Activated naive CD8-positive, alpha-beta T cell treated with anti-CD3 and anti-CD28 coated beads for 36 hours (primary cell): ENCODE measurements at places on chromosomes 5 and 9. TPM values are rescaled to one million over a fixed set of nuclear protein-coding genes. Genes with fewer than 3 reads are reported as not detected.
A peak's percentile ranks its signal among the peaks of the same experiment; 100 is the strongest.

DNA sequence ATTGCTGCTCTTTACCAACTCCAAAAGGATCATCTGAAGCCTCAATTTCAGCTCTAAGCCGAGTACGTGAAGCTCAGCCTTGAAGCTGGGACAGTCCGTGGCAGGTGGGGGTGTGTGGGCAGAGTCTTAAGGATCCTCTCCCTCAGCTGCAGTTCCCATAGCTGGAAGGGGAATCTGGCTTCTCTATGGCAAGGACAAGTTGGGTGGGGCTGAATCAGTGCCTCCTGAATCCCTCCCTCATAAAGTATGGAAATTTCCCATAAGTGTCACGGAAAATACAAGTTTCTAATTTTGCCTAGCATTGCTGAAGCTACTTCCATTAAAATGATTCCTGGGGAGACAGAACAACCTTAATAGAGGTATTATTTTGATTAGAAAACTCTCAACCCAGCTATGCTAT is 47.9 kb upstream of the SMIM32 start:
- DNase-seq = no peak

GRCh38 chr5:163963881-163964280 is 458.5 kb downstream of the MAT2B start:
- no peak for DNase-seq

DNA sequence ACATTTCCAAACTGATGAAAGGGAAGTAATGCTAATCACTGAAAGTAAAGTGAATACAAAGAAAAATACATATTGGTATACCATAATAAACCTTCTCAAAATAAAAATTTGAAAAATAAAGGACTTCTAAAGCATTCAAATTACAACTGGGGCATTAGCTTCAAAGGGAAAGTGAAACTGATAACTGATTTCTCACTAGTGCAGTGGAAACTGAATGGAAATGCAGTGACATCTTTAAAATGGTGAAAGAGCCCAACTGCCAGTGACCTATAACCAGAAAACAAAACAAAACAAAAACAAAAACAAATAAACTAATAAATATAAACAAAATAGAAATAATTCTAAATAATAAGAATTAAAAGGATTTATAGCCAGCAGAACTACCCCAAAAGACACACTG is 297.5 kb upstream of the GRIN3A start:
- DNase-seq = no peak

DNA sequence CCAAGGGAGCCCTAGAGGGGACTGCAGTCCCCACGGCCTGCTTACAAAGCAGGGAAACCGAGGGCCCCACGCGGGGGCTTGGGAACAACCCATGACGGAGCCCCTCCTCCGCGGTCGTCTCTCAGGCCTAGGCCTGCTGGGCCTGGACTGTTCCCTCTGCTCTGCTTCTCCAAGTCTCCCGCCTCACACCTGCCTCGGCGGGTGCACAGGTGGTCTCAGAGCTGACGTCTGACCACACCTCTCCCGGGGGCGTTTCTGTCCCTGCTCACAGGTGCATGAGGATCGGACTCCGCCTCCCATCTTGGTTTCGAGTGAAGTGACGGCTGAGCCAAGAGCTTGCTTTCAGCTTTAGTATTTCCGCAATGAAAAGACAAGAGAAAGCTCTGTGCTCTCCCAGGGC is 72.1 kb downstream of the MRPL36 start:
- DNase-seq = no peak

DNA sequence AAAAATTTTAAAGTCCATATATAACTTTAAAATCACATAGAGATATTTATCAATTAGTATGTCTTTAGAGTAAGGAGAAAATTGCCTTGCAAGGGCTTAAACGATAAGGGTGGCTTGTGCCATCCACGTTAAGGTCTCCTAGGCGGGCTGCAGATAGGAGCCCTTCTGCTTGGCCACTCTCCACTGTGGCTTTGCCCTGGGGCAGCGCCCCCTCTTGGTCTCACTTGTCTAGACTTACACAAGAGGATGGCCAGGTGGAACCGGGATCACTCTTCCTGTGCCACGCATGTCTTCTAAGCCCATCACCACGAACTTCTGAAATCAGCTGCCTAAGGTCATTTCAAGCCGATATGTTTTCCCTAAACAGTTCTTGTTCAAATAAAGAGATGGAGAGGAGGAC is 2.9 kb downstream of the FPGS start:
- DNase-seq = peak; percentile 43

DNA sequence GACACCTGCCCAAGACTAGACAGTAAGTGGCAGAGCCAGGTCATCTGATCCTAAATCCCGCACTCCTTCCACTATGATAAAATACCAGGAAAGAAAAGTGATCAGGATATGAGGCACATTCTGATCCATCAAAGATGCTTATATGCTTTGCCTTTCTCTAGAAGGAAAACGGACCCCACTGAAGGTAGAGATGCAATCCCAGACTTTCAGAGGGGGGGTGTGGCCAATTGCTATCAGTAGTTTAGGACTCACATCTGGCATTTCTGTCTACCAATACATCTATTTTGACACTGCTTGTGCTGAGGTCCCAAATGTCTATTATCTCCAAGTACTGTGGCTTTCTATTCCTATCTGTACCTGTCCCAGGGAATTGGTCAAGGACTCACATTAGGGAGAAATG is 1.7 kb downstream of the TRIM52 start:
- no peak for DNase-seq

GRCh38 chr9:120583958-120584369 is 4.0 kb upstream of the CDK5RAP2 start:
- peak; percentile 32 for DNase-seq

- no peak for DNase-seq
These were observed 99.2 kb upstream of the SLC30A5 start for GRCh38 chr5:68994645-68995044.

GRCh38 chr5:122429545-122430318 is 117.7 kb downstream of the SNCAIP start:
- DNase-seq = no peak

DNA sequence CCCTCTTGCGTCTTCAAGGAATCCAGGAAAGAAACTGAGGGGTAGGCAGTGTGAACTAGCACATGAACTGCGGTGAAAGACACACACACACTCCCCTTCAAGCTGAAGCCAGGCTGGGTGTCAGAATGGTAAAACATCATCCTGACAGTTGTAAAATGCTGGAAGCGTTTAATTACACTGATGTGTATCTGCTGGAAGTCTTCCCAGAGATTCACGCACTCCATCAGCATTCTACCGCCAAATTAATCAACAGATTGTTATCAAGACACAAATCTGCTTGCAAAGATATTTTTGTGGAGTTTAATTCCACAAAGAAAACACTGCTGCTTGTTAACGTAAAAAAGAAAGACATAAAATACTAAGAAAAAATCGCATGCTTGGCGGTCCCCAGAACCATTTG is 241.0 kb upstream of the NFIL3 start:
- DNase-seq = no peak

- no peak for DNase-seq
These were observed 22.8 kb downstream of the MAMDC2 start for GRCh38 chr9:70066418-70066817.

DNA sequence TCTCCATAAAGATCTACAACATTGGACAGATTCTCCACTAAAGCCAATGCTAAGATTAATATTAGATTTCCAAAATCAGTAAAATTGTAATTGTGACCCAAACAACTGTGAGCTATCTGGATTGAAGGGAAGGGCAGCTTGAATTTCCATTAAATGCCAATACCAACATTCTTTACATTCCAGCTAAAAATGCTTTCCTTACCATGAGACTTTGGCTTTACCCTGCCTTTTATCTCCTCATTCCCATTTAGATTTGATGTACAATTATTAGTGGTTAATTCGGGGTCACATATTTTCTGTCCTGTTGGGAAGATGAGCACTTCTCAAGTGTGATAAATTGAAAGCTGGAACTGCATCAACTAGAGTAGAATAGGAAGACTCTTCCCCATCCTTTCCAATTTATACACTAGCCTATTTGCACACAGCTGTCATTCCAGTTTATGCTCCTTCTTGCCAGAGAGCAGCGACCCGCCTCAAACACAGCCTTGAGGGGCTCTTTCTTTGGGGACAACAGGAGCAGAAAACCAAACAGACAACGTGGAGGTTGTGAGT is 33.1 kb upstream of the MYOT start:
- DNase-seq = no peak

DNA sequence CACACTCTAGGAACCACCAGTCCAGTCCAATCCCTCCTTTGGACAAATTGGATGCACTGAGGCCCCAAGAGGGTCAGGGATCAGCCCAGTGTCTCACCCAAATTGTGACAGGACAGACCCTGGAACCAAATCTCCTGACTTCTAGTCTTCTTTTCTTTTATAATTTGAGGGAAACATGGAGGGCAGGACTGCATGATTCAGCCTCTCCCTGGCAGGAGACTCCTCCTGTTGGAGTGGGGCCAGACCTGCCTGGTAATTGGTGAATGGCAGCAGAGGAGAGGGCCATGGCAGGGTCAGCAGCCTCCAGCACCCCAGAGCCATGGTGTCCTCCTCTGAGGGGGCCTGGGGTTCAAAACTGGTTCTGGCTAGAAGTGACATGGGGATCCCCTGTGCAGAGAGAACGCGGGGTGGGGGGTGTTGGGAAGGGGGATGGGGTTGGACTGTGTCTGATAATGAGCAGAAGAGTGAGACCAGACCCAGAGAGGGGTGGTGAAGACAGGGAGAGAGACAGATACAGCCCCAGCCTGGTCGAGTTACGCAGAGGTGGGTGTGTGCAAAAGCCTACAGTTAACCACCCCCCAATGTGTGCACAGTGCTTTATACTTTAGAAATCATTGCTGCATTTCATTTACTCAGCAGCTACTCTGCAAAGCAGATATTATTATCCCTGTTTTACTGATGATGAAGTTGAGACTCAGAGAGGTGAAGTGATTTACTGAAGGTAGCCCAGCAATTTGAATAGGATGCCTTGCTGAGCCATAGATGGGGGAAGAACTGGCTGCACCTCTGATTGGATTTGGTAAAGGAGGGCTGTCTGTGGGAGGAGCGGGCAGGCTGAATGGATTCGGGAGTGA is 3.8 kb upstream of the SYNPO start:
- no peak for DNase-seq

DNA sequence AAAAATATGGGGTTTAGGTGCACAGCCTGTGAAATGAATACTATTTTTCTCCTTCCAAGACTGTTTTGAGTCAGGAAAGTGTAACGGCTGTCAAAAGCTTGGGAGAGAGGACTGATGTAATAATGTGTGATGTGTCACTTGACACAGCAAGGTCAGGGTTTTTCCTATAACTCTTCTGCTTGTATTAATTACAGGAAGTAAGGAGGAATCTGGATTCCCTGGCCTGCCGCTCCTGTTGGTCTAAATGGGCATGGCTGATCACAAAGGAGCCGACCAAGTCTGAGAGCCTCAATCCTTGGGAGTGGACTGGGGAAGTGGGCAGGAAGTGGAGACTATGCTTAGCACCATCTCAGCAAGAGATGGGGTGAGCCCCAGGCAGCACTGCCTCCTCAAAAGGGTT is 16.7 kb upstream of the SLC28A3 start:
- no peak for DNase-seq

- no peak for DNase-seq
These were observed 50.7 kb downstream of the SPEF2 start for GRCh38 chr5:35668319-35668718.

Gene SPINK13
- not detected for total RNA-seq

Gene LAMC3
- 0.91 TPM for total RNA-seq

Gene SLC1A3
- total RNA-seq = 0.85 TPM

Gene ADGRD2
- not detected for total RNA-seq

Gene GKAP1
- 3.9 TPM for total RNA-seq

Gene ARHGEF39
- 18.7 TPM for total RNA-seq

Gene GNA14
- total RNA-seq = not detected

Gene MTAP
- 105 TPM for total RNA-seq

Gene GBGT1
- total RNA-seq = 2.9 TPM
